Neuronal stem cell (in vitro differentiated cells): ENCODE measurements at places on chromosomes 4 and X.

DNA sequence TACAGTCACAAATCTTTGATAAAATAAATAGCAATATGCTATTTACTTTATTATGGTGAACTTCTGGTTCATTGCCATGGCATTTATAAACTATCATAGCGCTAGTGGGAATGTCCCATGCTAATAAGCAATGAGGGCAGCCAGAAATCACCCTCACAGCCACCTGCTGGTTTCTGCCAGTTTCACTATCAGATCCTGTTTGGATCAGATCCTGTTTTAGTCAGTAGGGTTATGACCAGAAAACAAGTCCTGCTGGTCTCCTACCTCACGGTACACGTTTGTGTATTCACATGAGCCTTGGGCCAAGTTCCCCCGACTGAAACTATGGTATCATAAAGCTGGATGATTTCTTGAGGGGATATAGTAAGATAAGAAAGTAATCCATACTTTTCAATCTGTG, 17.7 kb downstream of the FOXR2 start:
- no peak for DNase-seq

DNA sequence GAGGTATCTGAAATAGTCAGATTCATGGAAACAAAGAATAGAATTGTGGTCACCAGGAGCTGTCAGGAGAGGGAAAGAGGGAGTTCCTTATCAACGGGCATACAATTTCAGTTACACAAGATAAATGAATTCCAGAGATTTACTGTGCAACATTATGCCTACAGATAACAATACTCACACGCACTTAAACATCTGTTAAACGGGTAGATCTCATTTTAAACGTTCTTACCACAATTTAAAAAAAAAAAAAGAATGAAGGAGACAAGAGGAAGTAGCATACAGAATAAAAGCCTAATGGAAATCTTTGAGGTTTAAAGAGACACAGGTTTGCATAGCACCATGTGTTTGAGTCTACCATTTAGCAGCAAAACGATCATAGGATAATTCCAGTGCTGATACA, 298.0 kb downstream of the DKK2 start:
- DNase-seq, result no peak

DNA sequence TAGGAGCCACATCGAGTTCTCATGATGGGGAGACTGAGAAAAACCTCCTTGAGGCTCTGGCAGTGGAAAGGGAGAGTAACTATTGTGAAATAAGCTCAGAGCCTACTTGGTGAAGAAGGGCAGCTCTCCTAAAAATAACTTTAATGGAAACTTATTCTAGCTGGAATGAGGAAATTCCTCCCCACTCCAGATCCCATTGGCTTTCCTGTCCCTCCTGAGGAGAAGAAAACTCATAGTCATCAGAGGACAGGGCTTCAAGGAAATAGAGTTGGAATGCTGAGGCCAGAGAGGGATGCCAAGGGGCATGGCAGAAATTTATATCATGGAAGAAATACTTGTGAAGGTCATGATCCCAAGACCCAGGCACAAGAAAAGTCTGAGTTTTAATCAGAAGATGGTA, 70.7 kb upstream of the TAPT1 start:
- DNase-seq, result no peak

DNA sequence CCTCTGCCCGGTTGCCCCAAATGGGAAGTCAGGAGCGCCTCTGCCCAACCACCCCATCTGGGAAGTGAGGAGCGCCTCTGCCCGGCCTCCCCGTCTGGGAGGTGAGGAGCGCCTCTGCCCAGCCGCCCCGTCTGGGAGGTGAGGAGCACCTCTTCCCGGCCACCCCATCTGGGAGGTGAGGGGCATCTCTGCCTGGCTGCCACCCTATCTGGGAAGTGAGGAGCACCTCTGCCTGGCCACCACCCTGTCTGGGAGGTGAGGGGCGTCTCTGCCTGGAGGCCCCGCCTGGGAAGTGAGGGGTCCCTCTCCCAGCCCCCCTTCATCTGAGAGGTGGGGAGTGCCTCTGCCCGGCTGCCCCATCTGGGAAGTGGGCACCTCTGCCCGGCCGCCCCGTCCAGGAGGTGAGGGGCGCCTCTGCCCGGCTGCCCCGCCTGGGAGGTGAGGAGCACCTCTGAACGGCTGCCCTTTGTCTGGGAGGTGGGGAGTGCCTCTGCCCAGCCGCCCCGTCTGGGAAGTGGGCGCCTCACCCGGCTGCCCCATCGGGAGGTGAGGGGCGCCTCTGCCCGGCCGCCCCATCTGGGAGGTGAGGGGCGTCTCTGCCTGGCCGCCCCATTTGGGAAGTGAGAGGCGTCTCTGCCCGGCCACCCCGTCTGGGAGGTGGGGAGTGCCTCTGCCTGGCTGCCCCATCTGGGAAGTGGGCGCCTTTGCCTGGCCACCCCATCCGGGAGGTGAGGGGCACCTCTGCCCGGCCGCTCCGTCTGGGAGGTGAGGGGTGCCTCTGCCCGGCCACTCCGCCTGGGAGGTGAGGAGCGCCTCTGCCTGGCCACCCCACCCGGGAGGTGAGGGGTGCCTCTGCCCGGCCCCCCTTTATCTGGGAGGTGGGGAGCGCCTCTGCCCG, 10.6 kb downstream of the PABPC1L2A start:
- no peak for DNase-seq

DNA sequence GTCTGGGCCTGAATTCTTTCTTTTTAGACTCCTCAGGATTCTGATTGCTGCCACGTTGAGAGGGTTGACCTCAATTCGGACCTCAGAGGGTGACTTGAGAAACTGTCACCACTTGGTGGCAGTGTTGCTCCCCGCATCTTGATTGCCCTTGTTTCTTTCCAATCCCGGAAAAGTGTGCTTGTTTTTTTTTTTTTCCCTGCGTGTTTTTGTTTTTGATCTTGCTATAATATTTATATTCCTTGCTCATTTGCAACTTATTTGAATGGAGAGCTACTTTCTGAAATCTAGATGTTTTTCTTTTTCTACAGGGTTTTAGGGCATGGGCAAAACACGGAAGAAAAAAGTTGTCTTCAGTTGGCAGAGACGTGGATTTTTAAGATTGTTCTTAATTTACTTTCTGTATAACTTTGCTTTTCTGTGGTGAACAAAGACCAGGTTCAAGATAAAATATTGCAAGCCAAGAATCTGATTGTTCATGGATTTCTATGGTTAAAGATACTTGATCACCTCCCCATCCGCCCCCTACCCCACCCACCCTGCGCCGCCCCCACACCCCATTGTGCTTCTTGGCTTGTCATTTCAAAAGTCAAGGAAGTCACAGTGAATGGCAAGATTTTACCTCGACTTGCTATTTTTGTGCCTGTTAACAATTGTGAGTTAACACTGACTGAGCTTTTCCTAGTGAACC, 102.0 kb downstream of the PTTG2 start:
- peak; percentile 69 for DNase-seq

GRCh38 chrX:51641421-51642021, 22.8 kb upstream of the CENPVL3 start:
- DNase-seq, result peak; percentile 29

- peak; percentile 27 for DNase-seq
Measured at GRCh38 chrX:19544693-19545305, 29.5 kb upstream of the MAP3K15 start.

GRCh38 chr4:1264942-1265341, 16.0 kb upstream of the CTBP1 start:
- DNase-seq, result no peak

DNA sequence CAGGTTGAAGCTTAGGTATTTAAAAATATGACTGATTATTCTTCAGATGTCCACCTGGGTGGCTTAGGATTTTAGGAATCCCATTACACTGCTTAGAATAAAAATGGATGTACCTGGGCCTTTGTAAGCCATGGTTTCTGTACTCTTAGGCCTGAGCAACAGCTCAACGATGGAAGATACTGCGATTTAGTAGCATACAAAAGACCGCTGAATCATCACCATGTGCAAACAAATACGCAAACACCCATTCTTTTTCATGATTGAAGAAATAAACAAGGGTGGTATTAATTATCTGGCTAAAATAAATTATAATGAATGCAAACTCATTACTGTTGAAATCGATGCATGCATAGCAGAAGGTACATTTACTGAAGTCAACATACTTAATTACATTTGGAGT, 188.9 kb downstream of the ZNF330 start:
- no peak for DNase-seq

- no peak for DNase-seq
Measured at GRCh38 chr4:38989487-38989886, 42.7 kb downstream of the TMEM156 start.

GRCh38 chrX:55127692-55128091, 38.9 kb downstream of the PAGE2 start:
- no peak for DNase-seq

GRCh38 chr4:133162941-133163340, 13.8 kb downstream of the PCDH10 start:
- DNase-seq, result no peak

GRCh38 chr4:185591679-185592141, 56.4 kb upstream of the PDLIM3 start:
- no peak for DNase-seq
